ENCODE measurements at places on chromosomes 16 and 17.

DNA sequence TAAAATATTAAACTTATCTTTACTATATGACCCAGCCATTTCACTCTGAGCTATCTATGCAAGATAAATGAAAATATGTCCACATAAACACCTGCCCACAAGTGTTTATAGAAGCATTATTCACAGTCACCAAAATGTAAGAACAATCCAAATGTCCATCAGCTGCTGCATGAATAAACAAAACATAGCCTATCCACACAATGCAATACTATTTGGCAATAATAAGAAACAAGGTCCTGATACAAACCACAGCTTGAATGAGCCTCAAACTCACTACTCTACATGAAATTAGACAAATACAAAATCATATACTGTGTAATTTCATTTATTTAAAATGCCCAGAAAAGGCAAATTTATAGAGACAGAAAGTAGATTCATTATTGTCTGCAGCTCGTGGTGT, 355.1 kb downstream of the CDH8 start:
- DNase-seq, result no peak

DNA sequence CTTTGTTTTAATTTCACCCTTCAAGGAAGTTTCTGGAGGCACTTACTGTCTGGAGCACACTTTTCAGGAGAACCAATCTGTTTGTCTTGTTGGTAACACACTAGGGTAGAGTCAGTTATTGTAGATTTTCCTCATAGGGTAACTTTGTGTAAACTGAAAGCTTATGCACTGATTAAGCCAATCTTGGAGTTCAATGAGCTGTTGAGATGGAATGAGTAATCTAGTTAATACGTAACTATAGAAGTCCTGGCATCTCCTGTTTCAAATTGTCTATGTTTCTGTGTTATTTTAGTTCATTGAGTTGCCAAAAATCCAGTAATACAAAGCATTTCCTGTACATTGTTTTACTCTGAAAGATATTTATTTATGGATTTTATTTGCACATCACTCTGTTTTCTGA, 111.6 kb upstream of the HAS3 start:
- peak; percentile 27 for DNase-seq

DNA sequence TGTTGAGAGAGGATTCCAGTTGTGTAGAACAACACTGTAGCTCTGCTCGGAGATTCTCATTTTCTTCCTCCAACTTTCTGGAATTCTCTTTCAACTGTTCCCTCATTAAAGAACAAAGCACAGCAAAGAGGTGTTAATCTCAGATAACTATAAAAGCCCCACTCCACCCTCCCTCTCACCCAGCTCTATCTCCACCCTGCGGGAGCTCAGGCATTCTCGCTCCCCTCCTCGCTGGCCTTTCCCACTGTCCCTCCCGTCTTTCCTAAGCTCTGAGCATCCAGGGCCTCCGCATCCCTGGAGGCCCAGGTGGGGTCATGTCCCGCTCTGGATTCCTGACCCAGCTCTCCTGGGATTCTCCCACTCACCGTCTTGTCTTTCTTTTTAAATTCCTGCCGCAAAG, 35.1 kb downstream of the DHX38 start:
- DNase-seq, result no peak

DNA sequence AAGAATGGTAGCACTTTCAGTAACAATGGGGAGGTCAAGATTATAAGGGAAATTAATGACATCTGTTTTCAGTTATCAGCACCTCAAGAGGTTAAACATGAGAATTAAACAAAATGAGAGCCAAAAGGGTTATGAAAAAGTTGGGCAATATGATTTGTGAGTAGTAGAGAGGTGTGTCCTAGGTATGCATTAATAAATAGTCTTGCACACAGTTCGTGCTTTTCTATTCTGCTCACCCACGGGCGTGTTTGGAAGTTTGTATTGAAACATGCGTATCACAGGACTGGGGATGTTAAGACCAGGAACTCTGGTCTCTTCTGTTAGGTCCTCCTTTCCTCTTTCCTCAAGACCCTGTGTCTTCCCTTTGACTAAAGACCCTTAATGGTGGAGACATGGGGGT, 6.0 kb downstream of the BPTF start:
- no peak for DNase-seq

DNA sequence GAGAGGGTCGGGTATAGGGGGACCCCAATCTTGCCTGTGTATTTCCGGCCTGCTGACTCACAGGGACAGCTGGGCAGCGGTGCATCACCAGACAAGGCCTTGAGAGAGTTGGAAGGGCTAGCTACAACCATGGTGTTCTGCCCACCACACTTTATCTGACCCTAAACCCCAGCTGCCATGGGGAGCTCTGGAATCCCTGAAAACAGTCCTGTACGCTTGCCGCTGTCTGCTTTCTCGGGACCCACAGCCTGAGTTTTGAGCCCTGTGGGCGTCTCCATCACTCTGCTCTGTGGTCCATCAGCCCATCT, 100.4 kb upstream of the GSE1 start:
- DNase-seq, result no peak

- DNase-seq, result no peak
These were observed 78.9 kb downstream of the SLC6A2 start for GRCh38 chr16:55734665-55735064.

Measured in HuH-7 (cell line).